Lower leg skin (tissue), 4 donors: ENCODE measurements at places on chromosomes 6 and 20. TPM values are rescaled to one million over a fixed set of nuclear protein-coding genes. Genes with fewer than 3 reads are reported as not detected.

DNA sequence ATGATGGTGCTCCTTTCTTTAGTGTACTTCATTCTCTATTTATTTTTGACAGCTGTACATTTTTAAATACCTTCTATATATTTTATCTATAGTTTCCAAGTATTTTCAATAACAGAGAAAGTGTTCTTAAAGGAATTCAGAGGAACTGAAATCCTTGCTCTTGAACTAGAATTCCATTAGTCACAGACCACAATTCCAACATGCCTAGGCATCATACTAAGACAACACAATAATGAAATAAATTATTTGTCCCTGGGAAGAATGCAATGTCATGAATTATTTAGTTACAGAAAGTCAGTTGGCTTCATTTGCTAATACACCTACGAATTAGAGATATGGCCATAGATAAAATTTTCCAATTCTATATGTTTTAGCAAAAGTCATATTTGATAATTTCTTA is 671.2 kb downstream of the EPHA7 start:
- DNase-seq = no peak

- peak; percentile 35 for DNase-seq
Measured at GRCh38 chr6:52929321-52930164, 20.0 kb upstream of the GSTA3 start.

DNA sequence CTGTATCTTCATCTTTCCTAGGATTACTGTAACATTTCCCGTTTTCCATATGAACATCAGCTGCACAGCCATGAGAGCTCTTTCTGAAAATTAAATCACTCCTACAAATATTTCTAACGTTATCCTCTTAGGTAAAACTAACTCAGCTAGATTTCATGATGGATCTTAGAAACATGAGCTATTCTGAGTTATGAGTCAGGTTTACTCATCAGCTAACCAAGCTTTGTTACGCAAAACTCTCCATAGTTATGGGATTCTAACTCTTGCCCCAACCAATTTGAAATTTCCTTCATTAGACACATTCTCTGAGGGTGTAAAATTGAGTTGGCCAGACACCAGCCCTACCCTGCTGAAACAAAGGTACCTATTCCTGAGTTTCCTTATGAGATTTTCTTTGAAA is 14.0 kb downstream of the DEFB110 start:
- no peak for DNase-seq

GRCh38 chr20:35176132-35176531 is 4.3 kb downstream of the PROCR start:
- DNase-seq = no peak

LAMP5 gene
- total RNA-seq = 0.19 TPM

RIMS4 gene
- 0.39 TPM for total RNA-seq

SLC32A1 gene
- total RNA-seq = not detected

LAMA4 gene
- total RNA-seq = 18.7 TPM

ADAM33 gene
- 13.2 TPM for total RNA-seq
